ENCODE measurements at places on chromosomes 13 and 19.

DNA sequence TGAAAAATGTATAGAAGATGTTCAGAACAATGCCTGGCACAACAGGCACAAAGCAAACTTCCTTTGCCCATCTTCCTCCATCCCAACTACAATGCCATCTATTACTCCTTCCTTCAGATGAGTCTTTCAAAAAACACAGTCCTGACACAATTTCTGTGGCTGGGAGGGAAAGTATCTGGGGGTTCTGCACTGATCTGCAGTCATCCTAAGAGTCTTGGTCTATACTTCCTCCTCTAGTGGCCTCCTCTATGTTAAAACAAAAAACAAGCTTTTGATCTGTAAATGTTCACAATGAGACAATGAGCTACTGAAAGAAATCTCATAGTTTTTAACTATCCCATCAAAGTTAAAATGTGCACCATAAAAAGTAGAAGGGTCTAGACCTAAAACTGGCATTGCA lies 44.8 kb downstream of the USP12 start:
- H3K27ac ChIP-seq, result no peak overlapping the region
- no peak overlapping the region for H3K4me3 ChIP-seq
- DNase-seq, result no peak

GRCh38 chr19:2261438-2262172 lies 5.4 kb upstream of the JSRP1 start:
- no peaks in the 10 kb centered on the region for H3K27me3 ChIP-seq
- H3K36me3 ChIP-seq, result no peaks in the 10 kb centered on the region
- no peak for DNase-seq
- no peak overlapping the region for H3K27ac ChIP-seq
- H3K4me1 ChIP-seq, result peaks cover 4% of the 10 kb centered on the region
- H3K4me3 ChIP-seq, result no peak overlapping the region

DNA sequence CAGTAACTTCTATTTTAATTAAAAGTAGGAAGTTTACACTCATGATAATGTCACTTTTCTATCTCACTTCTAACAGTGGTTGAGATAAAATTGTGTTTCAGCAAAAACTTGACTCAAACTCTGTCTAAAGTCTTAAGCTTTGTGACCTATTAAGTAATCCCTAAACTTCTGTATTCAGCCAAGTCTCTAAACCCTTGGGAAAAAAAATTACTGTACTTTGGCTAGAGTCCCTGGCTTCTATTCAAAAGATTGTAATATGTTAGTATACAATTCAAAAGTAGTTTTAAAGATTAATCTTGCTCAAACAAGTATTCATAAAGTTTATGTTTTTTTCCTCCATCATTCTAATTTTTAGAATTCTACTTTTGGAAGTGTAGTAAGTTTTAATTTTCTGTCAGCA lies 1248.8 kb downstream of the UQCRFS1 start:
- no peaks in the 10 kb centered on the region for H3K36me3 ChIP-seq
- H3K27me3 ChIP-seq, result no peaks in the 10 kb centered on the region
- H3K4me1 ChIP-seq, result no peaks in the 10 kb centered on the region
- DNase-seq, result no peak
- H3K27ac ChIP-seq, result no peak overlapping the region

GRCh38 chr13:66415444-66415843 lies 814.7 kb downstream of the PCDH9 start:
- no peaks in the 10 kb centered on the region for H3K4me1 ChIP-seq
- H3K27ac ChIP-seq, result no peak overlapping the region
- H3K27me3 ChIP-seq, result no peaks in the 10 kb centered on the region
- DNase-seq, result no peak
- no peaks in the 10 kb centered on the region for H3K36me3 ChIP-seq

DNA sequence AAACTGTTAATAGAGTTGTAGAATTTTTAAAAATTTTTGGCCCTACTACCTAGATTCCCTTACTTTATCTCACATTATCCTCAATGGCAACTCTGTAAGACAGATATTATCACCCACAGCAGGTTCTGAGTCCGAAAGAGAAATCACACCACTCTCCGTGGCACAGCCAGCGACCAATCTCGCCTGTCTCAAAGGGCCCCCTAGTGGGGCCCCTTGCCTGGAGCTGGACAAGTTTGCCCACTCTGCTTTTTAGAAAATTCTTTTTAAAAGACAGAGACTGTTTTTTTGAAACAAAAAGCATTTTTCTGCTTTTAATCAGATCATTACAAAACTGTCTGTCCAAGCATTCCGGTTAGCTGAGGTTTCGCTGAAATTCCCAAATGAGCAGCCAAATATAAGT lies 21.7 kb downstream of the PHF11 start:
- no peaks in the 10 kb centered on the region for H3K27me3 ChIP-seq
- DNase-seq, result no peak
- no peak overlapping the region for H3K4me3 ChIP-seq
- H3K36me3 ChIP-seq, result no peaks in the 10 kb centered on the region

All from ovary (tissue), 10 donors.